ENCODE measurements at places on chromosomes 11 and 22.

GRCh38 chr11:68927280-68928135, 23.8 kb downstream of the IGHMBP2 start:
- DNase-seq = no peak

DNA sequence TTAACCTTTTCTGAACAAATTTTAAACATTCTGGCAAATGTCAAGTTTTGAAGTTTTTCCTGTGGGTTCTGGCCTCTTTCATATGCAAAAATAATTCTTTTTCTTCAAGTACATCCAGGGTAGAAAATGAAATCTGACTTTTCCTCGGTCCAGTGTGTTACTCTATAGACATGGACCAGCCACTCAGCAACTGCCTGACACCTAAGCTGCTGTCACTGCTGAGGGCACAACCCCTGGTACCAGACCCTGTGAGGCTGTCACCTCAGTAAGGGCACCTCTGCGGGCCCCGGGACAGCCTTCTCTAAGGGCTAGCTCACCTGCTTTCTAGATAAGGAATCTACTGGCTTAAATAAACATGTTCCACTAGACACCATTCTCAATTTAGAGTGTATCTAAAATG, 33.8 kb downstream of the PPIL2 start:
- no peak for DNase-seq

DNA sequence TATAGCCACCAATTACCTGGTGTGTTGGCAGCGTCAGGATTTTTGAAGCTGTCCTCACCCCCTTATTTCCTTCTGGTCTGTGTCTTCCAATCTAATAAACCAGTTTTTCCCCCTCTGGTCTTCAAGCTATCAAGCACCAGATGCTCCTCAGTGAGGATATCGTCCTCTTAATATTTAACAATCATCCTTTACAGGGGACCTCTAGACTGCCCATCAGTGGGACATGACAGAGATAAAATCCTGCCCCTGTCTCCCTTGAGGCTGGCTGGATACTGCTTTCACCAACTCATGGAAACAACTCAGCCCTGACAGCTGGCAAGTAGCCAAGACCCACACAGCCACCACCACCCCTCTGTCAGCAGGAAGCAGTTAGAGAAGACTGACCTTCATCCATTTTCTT, 421.0 kb upstream of the API5 start:
- DNase-seq = no peak

- no peak for DNase-seq
Observed at GRCh38 chr11:34298871-34299270, 58.9 kb downstream of the ABTB2 start.

- DNase-seq = no peak
Observed at GRCh38 chr11:66728693-66729385, at the start of gene SPTBN2. TSS of gene SPTBN2 (minus strand) at chr11:66729216. CDS start at chr11:66721240, 7,976 bp downstream.

DNA sequence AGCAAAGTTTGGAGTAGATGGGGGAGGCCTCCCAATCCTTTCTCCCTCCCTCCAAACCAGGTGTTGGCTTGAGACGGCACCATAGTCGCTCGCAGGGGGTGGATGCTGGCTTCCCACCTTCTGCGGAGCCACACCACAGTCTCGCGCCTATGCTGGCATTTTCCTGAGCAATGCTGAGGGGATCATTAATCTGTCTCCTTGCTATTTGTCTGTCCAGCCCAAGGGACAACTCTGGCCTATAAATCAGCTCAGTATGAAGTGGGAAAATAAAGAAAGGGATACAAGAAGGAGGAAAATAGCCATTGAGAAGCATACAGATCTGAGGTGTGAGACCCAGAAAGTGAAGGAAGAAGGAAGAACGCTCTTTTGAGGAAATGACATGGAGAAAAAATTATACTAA, 53.5 kb upstream of the CADM1 start:
- DNase-seq = no peak

- DNase-seq = no peak
Observed at GRCh38 chr11:61996933-61997332, 29.5 kb upstream of the FTH1 start.

DNA sequence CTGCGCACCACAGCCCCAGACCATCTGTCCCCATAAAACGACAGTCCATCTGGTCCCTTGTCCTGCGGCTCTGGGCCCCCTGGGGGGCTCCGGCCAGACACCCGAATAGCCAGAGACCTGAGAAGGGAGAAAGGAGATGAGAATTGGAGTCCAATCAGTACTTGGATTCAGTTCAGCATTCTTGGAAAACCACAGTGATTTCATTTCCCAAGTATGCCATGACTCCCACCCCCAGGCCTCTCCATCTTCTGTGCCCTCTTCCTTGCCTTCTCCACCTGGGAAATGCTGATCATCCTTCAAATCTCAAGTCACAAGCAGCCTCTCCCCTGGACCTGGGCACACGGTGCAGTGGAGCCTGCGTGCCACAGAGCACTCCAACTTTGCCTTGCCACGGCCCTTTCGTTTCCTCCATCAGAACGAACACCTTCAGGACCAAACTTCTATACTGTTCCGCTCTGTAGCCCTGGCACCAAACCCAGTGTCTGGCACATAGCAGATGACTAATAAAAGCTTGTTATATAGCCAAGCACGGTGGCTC, 10.9 kb upstream of the MFNG start:
- no peak for DNase-seq

DNA sequence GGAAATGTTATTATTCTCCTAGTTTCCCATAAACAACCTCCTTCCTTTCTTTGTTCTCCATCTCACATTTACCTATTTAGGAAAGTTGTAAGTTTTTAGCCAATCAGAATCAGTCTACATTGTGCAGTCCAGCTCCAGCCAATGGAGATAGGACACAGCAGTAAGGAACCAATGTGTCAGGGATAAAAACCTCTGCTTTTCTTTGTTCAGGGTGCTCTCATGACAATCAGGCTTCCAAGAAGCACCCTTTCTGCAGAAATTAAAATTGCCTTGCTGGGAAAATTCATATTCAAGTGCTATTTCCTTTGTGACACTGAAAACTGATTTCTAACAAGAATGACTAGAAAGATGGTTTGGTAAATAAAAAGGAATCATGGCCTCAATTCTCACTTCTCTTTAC, 14.6 kb downstream of the SCGB2A1 start:
- no peak for DNase-seq

GRCh38 chr11:70688142-70688541, 289.8 kb downstream of the CTTN start:
- DNase-seq = no peak
